ENCODE measurements at places on chromosomes 2 and 18. TPM values are rescaled to one million over a fixed set of nuclear protein-coding genes. Genes with fewer than 3 reads are reported as not detected.

- no peak for DNase-seq
Measured at GRCh38 chr2:118773826-118774225, 73.6 kb downstream of the EN1 start.

DNA sequence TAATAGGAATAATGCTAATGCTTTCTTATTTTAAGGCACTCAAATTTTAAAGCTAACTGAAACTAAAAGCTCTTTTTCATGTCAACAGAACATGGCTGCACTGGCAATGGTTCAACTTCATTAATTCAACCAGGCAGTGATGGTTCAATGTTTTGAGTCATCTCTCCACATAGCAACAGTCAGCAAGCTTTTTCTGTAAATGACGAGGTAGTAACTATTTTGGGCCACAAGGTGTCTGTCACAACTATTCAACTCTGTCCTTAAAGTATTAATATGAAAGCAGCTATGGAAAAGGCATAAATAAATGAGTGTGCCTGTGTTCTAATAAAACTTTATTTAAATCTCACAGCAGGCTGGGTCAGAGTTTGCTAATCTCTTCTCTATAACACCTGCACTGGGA is 1425.6 kb upstream of the PIK3C3 start:
- DNase-seq = peak; percentile 16

DNA sequence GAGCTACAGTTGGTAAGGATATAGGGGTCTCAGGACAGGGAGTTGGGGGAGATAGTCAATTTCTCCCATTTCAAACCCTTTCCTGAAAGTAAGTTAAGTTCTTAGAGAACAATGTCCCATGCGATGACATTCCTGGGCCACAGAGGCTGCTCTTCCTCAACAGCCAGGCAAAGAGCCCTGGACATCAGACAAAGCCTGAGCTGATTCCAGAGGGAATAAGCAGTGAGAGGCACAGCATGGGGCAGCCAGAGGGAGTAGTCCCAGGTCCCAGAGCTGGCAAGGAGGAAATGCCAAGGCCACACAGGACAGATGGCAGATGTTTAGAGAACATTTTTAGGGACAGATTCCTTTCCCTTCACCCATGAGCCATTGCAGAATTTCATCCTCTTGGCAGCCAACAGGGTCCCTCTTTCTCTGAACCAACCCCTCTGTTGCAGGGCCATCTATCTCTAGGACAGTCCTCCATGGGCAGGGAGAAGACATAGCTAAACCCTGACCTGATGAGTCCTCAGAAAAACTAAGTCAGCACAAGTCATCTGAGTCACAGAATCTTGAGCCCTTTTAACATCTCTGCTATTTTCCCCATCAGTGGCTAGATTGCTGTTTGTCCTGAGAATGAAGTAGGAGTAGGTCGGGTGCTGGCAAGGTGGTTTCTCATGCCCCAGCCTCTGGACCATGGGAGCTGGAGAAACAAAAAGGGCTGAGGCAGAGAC is 81.6 kb upstream of the STPG4 start:
- DNase-seq = peak; percentile 17

DNA sequence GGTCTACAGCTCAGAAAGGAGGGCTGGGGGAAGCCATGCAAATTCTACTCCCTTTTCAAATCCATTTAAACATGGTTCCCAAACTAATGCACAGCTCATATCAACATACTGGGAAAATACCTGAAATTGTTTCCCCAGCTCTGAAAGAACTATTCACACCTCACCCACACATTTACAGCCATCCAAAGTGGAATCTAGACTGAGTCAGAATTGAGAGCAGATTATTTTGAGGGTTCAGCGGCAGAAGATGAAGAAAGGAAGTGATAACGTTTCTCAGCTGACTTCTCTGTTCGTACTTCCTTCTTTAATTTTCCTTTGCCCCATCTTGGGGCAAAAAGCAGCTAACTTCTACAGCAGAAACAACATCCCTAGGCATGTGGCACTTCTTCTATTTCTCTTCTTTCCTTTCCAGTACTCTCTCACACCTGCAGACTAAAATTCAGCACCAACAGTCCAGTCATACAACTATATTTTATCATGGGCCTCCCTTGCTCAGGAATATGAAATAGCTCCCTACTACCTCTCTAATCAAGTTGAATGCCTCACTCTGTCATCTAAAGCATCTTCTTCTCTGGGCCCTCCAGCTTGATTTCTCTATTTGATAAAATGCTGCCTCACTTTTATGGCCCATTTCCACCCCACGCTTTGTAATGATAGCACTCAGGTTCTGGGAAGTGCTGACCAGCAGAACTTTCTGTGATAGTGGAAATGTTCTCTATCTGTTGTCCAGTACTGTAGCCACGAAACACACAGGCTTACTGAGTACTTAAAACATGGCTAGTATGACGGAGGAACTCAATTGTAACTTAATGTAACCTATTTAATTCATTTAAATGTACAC is 35.9 kb downstream of the ARHGAP25 start:
- DNase-seq = no peak

FAM237A gene
- not detected for total RNA-seq

DNA sequence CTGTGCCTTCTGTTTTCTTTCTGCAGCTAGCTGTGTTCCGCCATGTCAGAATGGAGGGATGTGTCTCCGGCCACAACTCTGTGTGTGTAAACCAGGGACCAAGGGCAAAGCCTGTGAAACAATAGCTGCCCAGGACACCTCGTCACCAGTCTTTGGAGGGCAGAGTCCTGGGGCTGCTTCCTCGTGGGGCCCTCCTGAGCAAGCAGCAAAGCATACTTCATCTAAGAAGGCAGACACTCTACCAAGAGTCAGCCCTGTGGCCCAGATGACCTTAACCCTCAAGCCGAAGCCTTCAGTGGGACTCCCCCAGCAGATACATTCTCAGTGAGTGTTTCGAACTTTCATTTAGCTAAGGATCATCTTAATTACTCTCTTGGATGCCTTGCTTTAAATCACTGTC is 74.1 kb downstream of the LTBP1 start:
- DNase-seq = no peak

GRCh38 chr2:223914324-223914723 is 30.8 kb downstream of the WDFY1 start:
- peak; percentile 76 for DNase-seq

DNA sequence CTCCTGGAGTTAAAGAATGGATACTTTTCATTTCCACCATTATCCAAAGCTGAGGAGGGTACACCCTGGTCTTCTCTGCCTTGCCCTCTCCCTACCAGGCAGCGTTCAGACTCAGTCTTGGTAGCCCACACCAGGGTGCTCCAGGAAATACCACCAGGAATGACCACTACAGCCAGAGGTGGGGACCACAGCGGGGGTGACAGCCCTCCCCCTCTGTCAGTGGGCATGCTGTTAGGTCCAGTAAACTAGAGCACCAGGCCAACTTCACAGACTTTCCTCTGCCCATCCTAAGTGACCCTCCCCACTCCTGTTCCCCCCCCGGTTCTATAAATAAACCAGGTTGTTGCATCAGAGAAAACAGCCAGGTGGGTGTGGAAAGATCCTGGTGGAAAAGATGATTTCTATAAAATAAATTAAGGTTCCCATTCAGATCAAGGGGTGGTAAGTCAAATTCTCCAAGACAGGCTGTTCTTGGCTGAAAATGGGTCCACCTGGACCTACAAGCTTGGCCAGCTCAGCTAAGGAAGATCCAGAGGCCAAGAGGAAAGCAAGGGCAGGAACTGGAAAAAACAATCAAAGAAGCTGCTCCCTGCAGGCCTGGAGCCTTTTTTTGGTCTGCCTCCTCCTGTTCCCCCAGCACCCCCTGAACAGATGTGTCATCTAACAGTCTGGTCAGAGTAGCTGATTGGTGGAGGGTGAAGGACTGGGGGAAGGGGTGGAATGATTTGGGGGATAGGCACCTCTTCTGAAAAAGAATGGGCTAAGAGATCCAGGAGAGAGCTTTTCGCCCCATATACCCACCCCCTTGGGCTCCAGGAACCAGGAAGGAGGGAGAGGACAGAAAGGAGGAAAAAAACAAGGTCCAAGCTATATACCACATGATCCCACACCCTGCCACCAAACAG is 2.3 kb downstream of the RAB11FIP5 start:
- peak; percentile 52 for DNase-seq

GRCh38 chr18:23012249-23012648 is 79.1 kb downstream of the RBBP8 start:
- DNase-seq = no peak

DNA sequence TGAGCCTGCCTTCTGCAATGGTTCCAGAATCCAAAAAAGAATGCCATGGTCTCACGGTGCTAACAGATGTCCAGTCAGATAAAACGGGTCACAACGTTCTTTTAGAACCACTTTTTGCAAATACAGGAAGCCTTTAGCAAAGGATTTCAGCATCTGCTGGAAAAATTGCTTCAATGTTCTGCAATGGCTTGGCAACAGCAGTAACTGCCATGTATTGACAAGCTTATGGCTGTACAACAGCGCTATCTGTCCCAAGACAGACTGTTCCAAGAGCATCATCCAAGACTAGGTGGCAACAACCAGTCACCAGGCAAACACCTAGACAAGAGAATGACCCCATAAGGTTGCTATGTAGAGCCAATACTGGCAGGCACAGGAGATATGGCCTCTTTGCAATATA is 37.6 kb upstream of the RIOK3 start:
- no peak for DNase-seq

DNA sequence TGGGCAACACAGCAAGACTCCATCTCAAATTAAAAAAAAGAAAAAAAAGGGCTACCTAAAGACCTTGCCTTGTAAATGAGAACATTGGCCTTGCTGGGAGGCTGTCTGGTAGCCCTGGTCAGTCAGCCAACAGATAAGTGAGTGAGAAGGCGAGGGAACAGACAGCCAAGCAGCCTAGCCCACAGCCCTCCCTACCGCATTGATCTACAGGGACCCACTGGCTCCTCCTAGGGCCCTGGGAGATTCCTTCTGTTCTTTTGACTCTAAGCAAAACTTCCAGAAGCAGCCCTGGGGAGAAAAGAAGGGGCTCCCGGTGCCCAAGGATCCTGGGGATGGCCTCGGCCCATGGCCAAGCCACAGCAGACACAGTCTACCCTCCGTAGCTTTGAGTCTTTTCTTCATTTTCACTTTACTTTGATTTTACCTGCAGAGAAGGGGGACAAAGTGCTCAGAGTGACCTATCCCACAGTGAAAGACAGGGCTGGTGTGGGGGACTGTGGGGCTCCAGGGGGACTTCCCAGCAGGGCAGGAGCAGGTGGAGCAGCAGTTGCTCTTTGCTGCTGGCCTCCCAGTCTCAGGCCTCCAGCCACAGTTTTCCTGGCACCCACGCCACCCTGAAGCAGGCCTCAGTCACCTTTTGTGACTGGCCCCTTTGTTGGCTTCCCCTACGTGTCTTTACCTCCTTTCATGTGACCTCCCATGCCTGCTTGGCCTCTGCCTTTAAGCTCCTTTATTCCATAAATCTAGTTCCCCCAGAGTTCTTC is 5.1 kb downstream of the CEP68 start:
- no peak for DNase-seq

GRCh38 chr2:225296951-225297350 is 102.6 kb upstream of the NYAP2 start:
- DNase-seq = no peak

DNA sequence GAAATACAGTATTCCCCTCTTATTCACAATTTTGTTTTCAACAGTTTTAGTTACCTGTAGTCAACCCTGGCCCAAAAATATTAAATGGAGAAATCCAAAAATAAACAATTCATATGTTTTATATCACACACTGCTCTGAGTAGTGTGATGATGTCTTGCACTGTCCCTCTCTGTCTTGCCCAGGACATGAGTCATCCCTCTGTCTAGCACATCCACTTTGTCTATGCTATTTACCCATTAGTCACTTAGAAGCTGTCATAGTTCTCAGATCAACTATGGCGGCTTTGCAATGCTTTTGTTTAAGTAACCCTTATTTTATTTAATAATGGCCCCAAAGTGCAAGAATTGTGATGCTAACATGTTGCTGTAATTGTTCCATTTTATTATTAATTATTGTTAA is 380.6 kb upstream of the REG3G start:
- DNase-seq = no peak

GRCh38 chr2:158996378-158996993 is 28.0 kb downstream of the TANC1 start:
- DNase-seq = no peak

DNA sequence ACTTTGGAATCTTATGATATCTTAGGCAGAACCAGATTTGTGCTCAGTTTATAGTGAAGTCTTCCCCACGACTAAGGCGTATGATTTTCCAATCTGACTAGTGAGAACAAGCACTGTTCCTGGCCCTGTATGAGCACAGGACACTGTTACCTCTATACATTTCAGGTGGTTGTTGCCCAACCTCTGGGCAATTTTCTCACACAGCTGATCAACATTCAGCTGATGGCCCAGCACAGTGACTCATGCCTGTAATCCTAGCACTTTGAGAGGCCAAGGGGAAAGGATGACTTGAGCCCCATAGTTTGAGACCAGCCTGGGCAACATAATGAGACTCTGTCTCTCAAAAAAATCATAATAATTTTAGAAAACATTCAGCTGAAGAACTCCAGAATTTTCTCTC is 119.5 kb downstream of the ASXL3 start:
- no peak for DNase-seq

GRCh38 chr2:63827749-63828148 is 13.9 kb upstream of the UGP2 start:
- DNase-seq = peak; percentile 88

LAMA1 gene
- 11.4 TPM for total RNA-seq

GRCh38 chr2:231816327-231817026 is 30.2 kb downstream of the COPS7B start:
- no peak for DNase-seq

- no peak for DNase-seq
Measured at GRCh38 chr2:80519121-80519643, 214.6 kb upstream of the LRRTM1 start.

RPS27A gene
- 1,448 TPM for total RNA-seq

DNA sequence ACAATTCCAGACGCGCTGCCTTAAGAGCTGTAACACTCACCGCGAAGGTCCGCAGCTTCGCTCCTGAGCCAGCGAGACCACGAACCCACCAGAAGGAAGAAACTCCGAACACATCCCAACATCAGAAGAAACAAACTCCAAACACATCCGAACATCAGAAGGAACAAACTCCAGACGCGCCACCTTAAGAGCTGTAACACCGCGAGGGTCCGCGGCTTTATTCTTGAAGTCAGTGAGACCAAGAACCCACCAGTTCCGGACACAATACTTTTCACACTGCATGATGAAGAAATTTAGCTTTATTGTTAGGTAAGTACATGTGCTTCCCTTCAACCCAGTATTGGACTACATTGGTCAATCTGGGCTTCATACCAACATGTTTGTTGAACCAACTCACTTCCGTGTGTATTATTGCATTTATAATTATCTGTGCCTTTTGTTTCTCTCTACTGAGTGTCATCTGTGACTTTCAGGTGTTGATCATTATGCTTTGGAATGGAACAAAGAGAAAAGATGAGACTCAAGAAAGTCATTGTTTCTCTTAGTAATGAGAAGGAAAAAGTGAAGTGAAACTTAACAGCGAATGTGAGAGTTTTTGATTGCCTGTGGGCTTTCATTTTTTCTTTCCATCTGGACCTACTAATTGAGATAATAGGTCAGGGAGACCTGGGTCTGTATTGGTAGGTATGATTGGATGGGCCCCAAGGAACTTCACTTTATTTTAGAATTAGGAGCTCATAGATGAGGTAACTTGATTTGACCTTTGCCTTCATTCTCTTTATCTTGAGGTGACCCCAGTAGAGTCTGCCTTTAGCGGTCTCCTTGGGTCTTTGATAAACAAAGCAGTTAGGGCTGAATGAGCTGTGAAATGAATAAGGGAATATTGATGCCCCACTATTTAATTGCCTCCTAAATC is 76.1 kb upstream of the CAVIN2 start:
- DNase-seq = no peak

All from IMR-90 (cell line).